Coronary artery (tissue), 2 donors: ENCODE measurements at places on chromosomes 5 and 9.

GRCh38 chr5:94891972-94892371 is 273.5 kb downstream of the SLF1 start:
- no peak for DNase-seq

DNA sequence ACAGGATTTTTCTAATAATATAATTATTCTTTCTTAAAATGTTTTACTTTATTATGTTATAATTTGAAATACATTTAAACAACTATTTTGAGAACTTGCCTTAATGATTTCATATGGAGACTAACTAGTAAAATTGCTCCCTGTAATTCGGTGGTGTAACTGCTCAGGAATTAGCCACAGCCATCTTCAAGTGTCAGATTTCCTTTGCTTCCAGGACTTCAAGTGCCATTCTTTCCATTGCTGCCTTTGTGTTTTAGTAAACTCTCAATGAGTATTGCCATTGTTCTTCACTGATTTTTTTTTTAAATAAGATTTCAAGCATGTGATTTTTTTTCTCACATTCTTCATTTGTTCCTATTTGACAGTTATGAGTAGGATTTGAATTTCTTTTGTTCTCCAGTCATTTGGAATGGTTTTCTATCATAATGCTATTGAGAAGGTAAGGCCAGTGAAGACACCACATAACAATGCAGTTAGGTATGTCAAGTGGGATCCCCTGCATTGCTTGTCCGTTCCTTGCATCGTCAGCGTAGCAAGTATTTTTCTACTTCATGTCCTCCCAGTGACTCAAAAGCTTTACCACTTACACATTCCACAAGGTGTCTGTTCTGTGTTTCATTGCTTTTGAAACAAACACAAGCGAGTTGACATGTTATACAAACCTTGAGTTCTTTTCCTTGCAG is 83.7 kb downstream of the LNPEP start:
- DNase-seq = no peak

GRCh38 chr5:140324041-140324600 is 21.2 kb upstream of the PFDN1 start:
- no peak for DNase-seq

DNA sequence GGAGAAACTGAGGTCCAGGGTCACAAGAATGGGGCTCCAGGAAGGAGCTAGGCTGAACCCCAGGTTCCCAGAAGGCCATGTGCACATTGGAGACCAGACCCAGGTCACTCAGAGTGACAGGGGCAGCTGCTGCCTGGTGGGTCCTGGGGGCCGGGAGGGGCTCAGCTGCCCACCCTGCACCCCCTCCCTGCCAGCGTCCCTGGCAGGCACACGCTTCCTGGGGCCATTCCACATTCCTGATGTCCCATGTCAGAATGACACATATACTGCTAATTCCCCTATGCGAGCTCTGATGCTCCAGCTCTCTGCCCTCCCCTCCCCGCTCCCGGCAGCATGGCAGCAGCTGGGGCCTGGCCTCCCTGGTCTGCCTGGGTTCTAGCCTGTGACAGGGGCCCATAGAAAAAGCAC is 14.0 kb downstream of the FGFR4 start:
- peak; percentile 64 for DNase-seq

GRCh38 chr5:152400846-152401245 is 4.2 kb downstream of the NMUR2 start:
- no peak for DNase-seq

- no peak for DNase-seq
Observed at GRCh38 chr5:143877196-143877595, 65.2 kb downstream of the HMHB1 start.
